ENCODE measurements at places on chromosomes 2 and 18. TPM values are rescaled to one million over a fixed set of nuclear protein-coding genes. Genes with fewer than 3 reads are reported as not detected.

- H3K27ac ChIP-seq = no peak overlapping the region
- H3K27me3 ChIP-seq = no peaks in the 10 kb centered on the region
- H3K4me3 ChIP-seq = no peak overlapping the region
- no peak for DNase-seq
- H3K36me3 ChIP-seq = no peaks in the 10 kb centered on the region
- H3K4me1 ChIP-seq = no peaks in the 10 kb centered on the region
Measured at GRCh38 chr18:10010611-10011015, 96.8 kb downstream of the VAPA start.

GRCh38 chr2:100043891-100044255 is 98.5 kb downstream of the AFF3 start:
- no peaks in the 10 kb centered on the region for H3K4me1 ChIP-seq
- H3K27me3 ChIP-seq = peaks cover 1% of the 10 kb centered on the region
- H3K27ac ChIP-seq = no peak overlapping the region
- H3K36me3 ChIP-seq = no peaks in the 10 kb centered on the region

DNA sequence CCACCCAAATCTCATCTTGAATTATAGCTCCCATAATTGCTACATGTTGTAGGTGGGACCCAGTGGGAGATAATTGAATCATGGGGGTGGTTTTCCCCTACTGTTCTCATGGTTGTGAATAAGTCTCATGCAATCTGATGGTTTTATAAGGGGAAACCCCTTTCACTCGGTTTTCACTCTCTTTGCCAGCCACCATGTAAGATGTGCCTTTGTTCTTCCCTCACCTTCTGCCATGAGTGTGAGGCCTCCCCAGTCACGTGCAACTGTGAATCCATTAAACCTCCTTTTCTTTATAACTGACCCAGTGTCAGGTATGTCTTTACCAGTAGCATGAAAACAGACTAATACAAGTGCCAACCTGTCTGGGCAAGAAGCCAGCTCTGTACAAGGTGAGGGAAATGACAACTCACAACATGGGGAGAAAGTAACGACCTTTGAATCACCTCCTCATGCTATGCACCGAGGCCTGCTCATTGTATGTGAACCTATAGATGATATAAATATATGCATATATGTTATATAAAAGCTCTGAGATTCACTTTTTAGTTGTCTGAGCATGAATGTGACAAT is 162.2 kb downstream of the ALPK2 start:
- H3K27me3 ChIP-seq = peaks cover 5% of the 10 kb centered on the region
- H3K4me3 ChIP-seq = no peak overlapping the region
- H3K27ac ChIP-seq = no peak overlapping the region
- H3K36me3 ChIP-seq = no peaks in the 10 kb centered on the region

GRCh38 chr2:163713534-163714311 is 22.1 kb downstream of the FIGN start:
- H3K4me3 ChIP-seq = no peak overlapping the region
- H3K27ac ChIP-seq = no peak overlapping the region
- no peaks in the 10 kb centered on the region for H3K4me1 ChIP-seq
- H3K27me3 ChIP-seq = no peaks in the 10 kb centered on the region
- no peaks in the 10 kb centered on the region for H3K36me3 ChIP-seq
- DNase-seq = no peak

GRCh38 chr2:235493775-235494715 is at the start of gene AGAP1:
AGAP1 (plus strand) TSS chr2:235494043.
- H3K27me3 ChIP-seq = peaks cover 29% of the 10 kb centered on the region
- H3K27ac ChIP-seq = no peak within 1 kb of the TSS
- no peaks in the 10 kb centered on the region for H3K36me3 ChIP-seq
- DNase-seq = no peak
- H3K4me3 ChIP-seq = peak within 1 kb of the TSS; percentile 80

GRCh38 chr2:162963156-162963555 is 124.6 kb upstream of the KCNH7 start:
- peaks cover 4% of the 10 kb centered on the region for H3K36me3 ChIP-seq
- no peak overlapping the region for H3K4me3 ChIP-seq
- DNase-seq = no peak
- no peak overlapping the region for H3K27ac ChIP-seq
- H3K4me1 ChIP-seq = no peaks in the 10 kb centered on the region

- H3K27ac ChIP-seq = no peak overlapping the region
- H3K4me1 ChIP-seq = no peaks in the 10 kb centered on the region
- DNase-seq = no peak
- H3K36me3 ChIP-seq = no peaks in the 10 kb centered on the region
Measured at GRCh38 chr18:69538849-69539248, 138.2 kb downstream of the DOK6 start.

DNA sequence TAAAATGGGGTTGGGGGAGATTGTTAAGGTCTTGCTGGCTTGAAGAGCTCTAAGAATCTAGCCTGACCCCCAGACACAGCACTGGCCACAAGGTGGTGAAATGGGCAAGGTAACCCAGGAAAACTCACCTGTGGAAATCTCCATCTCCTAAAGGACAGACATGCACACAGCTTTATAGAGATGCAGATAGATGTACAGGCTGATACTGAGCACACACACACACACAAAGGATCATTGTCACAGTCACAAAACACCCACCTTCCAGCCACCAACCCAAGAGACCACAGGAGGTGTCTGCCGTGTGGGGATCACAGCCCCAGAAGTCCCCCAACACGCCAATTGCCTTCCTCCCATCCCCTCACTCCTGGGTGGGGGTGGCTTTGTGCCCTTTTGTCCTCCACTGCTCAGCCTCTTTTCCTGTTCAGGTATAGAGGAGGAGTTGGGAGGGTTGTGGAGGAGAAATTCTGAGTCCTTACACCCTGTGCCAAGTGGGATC is 3.2 kb upstream of the CYP26B1 start:
- H3K36me3 ChIP-seq = peaks cover 4% of the 10 kb centered on the region
- peaks cover 21% of the 10 kb centered on the region for H3K27me3 ChIP-seq
- H3K4me1 ChIP-seq = peaks cover 29% of the 10 kb centered on the region
- no peak overlapping the region for H3K27ac ChIP-seq
- H3K4me3 ChIP-seq = no peak overlapping the region

- H3K4me1 ChIP-seq = no peaks in the 10 kb centered on the region
- peaks cover 2% of the 10 kb centered on the region for H3K27me3 ChIP-seq
- no peak overlapping the region for H3K4me3 ChIP-seq
- DNase-seq = no peak
- no peak overlapping the region for H3K27ac ChIP-seq
Measured at GRCh38 chr2:149686136-149687051, 98.8 kb upstream of the MMADHC start.

GRCh38 chr2:201642086-201642578 is 1.2 kb downstream of the TMEM237 start:
- peaks cover 7% of the 10 kb centered on the region for H3K4me1 ChIP-seq
- H3K36me3 ChIP-seq = no peaks in the 10 kb centered on the region
- H3K4me3 ChIP-seq = peak overlapping the region; percentile 98
- peak overlapping the region; percentile 97 for H3K27ac ChIP-seq

- peaks cover 50% of the 10 kb centered on the region for H3K36me3 ChIP-seq
- no peaks in the 10 kb centered on the region for H3K27me3 ChIP-seq
- H3K4me1 ChIP-seq = no peaks in the 10 kb centered on the region
- H3K27ac ChIP-seq = no peak overlapping the region
- no peak overlapping the region for H3K4me3 ChIP-seq
Measured at GRCh38 chr2:135150725-135151124, 98.6 kb downstream of the RAB3GAP1 start.

GRCh38 chr2:15603948-15604347 is 12.3 kb downstream of the DDX1 start:
- peaks cover 34% of the 10 kb centered on the region for H3K36me3 ChIP-seq
- H3K4me3 ChIP-seq = no peak overlapping the region
- no peak for DNase-seq
- no peaks in the 10 kb centered on the region for H3K4me1 ChIP-seq
- no peak overlapping the region for H3K27ac ChIP-seq

DNA sequence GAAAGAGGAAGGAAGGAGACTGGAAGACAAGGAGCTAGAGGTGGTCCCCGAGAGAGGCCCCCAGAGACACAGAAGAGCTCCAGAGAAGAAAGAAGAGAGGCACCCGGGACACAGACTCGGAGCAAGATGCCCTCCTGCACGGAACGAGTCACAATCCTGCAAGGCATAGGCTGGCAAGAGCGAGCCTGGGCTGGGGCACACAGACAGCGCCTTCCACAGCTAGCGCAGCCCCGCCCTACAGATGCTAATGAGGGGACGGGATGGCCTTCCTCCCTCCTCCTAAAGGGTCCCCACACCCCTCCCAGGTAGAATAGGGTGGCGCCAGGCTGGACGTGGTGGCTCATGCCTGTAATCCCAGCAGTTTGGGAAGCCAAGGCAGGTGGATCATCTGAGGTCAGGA is 19.8 kb upstream of the GPR17 start:
- no peaks in the 10 kb centered on the region for H3K4me1 ChIP-seq
- no peak overlapping the region for H3K4me3 ChIP-seq
- H3K36me3 ChIP-seq = no peaks in the 10 kb centered on the region
- no peaks in the 10 kb centered on the region for H3K27me3 ChIP-seq

GRCh38 chr18:24727685-24728084 is 267.2 kb downstream of the HRH4 start:
- no peaks in the 10 kb centered on the region for H3K36me3 ChIP-seq
- H3K27ac ChIP-seq = no peak overlapping the region
- no peak overlapping the region for H3K4me3 ChIP-seq
- peaks cover 13% of the 10 kb centered on the region for H3K27me3 ChIP-seq

- no peak for DNase-seq
- no peak overlapping the region for H3K4me3 ChIP-seq
- H3K4me1 ChIP-seq = peaks cover 2% of the 10 kb centered on the region
- H3K27me3 ChIP-seq = no peaks in the 10 kb centered on the region
- peak overlapping the region; percentile 74 for H3K27ac ChIP-seq
Measured at GRCh38 chr2:231111987-231112386, 12.9 kb downstream of the HTR2B start.

DNA sequence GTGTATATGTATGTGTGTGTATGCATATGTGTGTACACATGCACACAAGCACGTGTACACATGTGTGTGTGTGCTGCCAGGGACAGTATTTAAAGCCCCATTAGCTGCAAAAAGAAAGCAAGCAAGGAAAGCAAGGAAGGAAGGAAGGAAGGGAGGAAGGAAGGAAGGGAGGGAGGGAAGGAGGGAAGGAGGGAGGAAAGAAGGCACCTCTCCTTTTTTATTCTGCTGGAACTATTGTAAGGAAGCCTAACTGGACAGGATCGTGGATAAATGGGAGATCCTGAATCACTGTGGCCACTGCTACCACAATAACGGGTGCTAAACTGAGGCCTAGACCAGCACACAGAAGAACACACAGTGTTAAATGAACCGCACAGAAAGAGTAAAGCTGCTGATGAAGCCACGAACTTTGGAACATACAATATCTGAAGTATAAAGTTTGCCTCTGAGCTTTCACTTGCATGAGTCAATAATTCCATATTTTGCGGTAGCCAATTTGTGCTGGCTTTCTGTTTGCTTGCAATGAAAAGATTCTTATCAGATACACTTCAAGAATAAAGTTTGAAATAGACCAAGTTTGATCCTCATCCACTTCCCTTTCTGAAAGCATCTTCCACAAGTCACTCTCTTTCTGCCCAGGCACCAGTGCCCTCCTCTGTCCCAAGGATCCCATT is 15.5 kb downstream of the CACNB4 start:
- H3K4me1 ChIP-seq = no peaks in the 10 kb centered on the region
- no peak overlapping the region for H3K27ac ChIP-seq
- DNase-seq = no peak
- no peak overlapping the region for H3K4me3 ChIP-seq
- H3K36me3 ChIP-seq = no peaks in the 10 kb centered on the region

GRCh38 chr2:15633971-15634346 is 42.3 kb downstream of the DDX1 start:
- H3K4me1 ChIP-seq = no peaks in the 10 kb centered on the region
- peaks cover 26% of the 10 kb centered on the region for H3K36me3 ChIP-seq
- H3K4me3 ChIP-seq = no peak overlapping the region
- no peak for DNase-seq
- no peaks in the 10 kb centered on the region for H3K27me3 ChIP-seq
- H3K27ac ChIP-seq = no peak overlapping the region

GRCh38 chr18:38010971-38011857 is 445.6 kb upstream of the CELF4 start:
- no peak overlapping the region for H3K4me3 ChIP-seq
- H3K27me3 ChIP-seq = no peaks in the 10 kb centered on the region
- DNase-seq = no peak
- no peaks in the 10 kb centered on the region for H3K4me1 ChIP-seq
- no peaks in the 10 kb centered on the region for H3K36me3 ChIP-seq
- H3K27ac ChIP-seq = no peak overlapping the region

- no peak for DNase-seq
- H3K27me3 ChIP-seq = peaks cover 2% of the 10 kb centered on the region
- H3K4me1 ChIP-seq = peaks cover 9% of the 10 kb centered on the region
- no peak overlapping the region for H3K27ac ChIP-seq
Measured at GRCh38 chr18:56568986-56569385, 69.4 kb downstream of the TXNL1 start.

DNA sequence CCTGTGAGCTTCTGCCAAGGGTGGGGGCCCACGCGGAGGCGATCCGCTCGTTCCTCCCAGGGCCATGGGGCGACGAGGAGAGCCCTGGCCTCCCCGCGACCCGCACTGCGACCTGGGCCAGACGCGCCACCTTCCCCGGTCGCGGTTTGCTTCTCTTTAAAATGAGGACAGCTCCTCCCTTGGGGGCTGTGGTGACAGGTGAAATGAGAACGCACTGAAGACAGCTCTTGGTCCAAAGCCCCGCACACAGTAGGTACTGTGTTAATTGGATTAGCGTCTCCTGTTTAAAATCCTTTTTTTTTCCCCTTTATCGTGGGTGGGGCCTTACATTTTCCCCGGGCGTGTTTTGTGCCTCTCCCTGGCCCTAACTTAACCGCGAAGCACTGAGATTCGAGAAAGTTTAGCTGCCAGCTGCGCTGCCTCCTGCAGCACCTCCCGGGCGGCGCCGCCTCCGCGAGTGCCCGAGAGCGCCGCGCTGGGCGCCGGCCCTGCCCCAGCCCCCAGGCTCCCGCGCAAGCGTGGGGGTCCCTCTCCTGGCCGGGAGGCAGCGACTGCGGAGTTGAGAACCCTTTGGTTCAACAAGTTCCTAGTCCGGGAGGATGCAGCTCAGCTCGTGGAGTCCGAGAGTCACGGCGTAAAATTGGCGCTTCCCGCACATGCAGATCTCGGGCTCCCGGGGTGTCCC is 1.1 kb downstream of the HPCAL1 start:
- H3K4me3 ChIP-seq = peak overlapping the region; percentile 95
- H3K36me3 ChIP-seq = no peaks in the 10 kb centered on the region
- H3K27ac ChIP-seq = peak overlapping the region; percentile 91
- H3K27me3 ChIP-seq = no peaks in the 10 kb centered on the region
- peaks cover 54% of the 10 kb centered on the region for H3K4me1 ChIP-seq

- H3K4me3 ChIP-seq = no peak overlapping the region
- no peak for DNase-seq
- no peaks in the 10 kb centered on the region for H3K36me3 ChIP-seq
- no peak overlapping the region for H3K27ac ChIP-seq
Measured at GRCh38 chr2:141058556-141058955, 1072.3 kb downstream of the LRP1B start.

The PLA2R1 gene
- polyA plus RNA-seq = not detected

The CNGA3 gene
- polyA plus RNA-seq = not detected

The MROH2A gene
- polyA plus RNA-seq = not detected

The KCNK3 gene
- polyA plus RNA-seq = not detected

The OTOF gene
- polyA plus RNA-seq = 1.3 TPM

The CDK15 gene
- not detected for polyA plus RNA-seq

The AMER3 gene
- not detected for polyA plus RNA-seq

The IL37 gene
- not detected for polyA plus RNA-seq

The RMDN2 gene
- 7.7 TPM for polyA plus RNA-seq
